Neural crest cell (in vitro differentiated cells): ENCODE measurements at places on chromosomes 4 and X. TPM values are rescaled to one million over a fixed set of nuclear protein-coding genes. Genes with fewer than 3 reads are reported as not detected.
A peak's percentile ranks its signal among the peaks of the same experiment; 100 is the strongest.

DNA sequence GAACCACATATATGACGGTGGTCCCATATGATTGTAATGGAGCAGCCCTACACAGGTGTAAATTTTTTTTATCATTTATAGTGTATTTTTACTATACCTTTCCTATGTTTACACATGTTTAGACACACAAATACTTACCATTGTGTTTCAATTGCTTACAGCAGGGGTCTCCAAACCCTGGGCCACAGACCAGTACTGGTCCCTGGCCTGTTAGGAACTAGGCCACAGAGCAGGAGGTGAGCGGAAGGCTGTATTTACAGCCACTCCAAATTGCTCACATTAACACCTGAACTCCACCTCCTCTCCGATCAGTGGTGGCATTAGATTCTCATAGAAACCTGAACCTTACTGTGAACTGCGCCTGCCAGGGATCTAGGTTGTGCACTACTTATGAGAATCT lies 201.8 kb upstream of the NDST4 start:
- H3K27ac ChIP-seq, result no peak overlapping the region
- H3K36me3 ChIP-seq, result no peaks in the 10 kb centered on the region
- H3K27me3 ChIP-seq, result no peaks in the 10 kb centered on the region
- H3K4me3 ChIP-seq, result no peak overlapping the region
- H3K4me1 ChIP-seq, result no peaks in the 10 kb centered on the region
- DNase-seq, result no peak

- no peak overlapping the region for H3K27ac ChIP-seq
- no peaks in the 10 kb centered on the region for H3K4me1 ChIP-seq
- H3K36me3 ChIP-seq, result no peaks in the 10 kb centered on the region
- DNase-seq, result no peak
Observed at GRCh38 chr4:111296466-111296865, 673.6 kb upstream of the PITX2 start.

DNA sequence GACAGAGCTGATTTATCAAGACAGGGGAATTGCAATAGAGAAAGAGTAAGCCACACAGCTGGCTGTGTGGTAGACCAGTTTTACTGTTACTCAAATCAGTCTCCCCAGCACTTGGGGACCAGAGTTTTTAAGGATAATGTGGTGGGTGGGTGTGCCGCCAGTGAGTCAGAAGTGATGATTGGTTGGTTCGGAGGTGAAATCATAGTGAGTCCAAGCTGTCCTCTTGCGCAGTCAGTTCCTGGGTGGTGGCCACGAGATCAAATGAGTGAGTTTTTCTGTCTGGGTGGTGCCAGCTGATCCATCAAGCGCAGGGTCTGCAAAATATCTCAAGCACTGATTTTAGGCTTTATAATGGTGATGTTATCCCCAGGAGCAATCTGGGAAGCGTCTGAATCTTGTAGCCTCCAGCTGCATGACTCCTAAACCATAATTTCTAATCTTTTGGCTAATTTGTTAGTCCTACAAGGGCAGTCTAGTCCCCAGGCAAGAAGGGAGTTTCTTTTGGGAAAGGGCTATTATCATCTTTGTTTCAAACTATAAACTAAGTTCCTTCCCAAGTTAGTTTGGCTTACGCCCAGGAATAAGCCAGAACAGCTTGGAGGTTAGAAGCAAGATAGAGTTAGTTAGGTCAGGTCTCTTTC lies 44.0 kb upstream of the PPP1R2C start:
- H3K4me3 ChIP-seq, result no peak overlapping the region
- no peak for DNase-seq
- H3K36me3 ChIP-seq, result peaks cover 9% of the 10 kb centered on the region
- H3K4me1 ChIP-seq, result no peaks in the 10 kb centered on the region
- no peaks in the 10 kb centered on the region for H3K27me3 ChIP-seq

- H3K27me3 ChIP-seq, result no peaks in the 10 kb centered on the region
- peaks cover 8% of the 10 kb centered on the region for H3K4me1 ChIP-seq
- no peak for DNase-seq
- H3K36me3 ChIP-seq, result no peaks in the 10 kb centered on the region
- no peak overlapping the region for H3K4me3 ChIP-seq
Observed at GRCh38 chr4:54566608-54567007, 91.1 kb upstream of the KIT start.

GRCh38 chr4:3660928-3661515 lies 105.2 kb upstream of the ADRA2C start:
- H3K36me3 ChIP-seq, result no peaks in the 10 kb centered on the region
- H3K4me1 ChIP-seq, result peaks cover 19% of the 10 kb centered on the region
- H3K4me3 ChIP-seq, result no peak overlapping the region
- H3K27ac ChIP-seq, result no peak overlapping the region
- H3K27me3 ChIP-seq, result peaks cover under 1% of the 10 kb centered on the region
- DNase-seq, result no peak

DNA sequence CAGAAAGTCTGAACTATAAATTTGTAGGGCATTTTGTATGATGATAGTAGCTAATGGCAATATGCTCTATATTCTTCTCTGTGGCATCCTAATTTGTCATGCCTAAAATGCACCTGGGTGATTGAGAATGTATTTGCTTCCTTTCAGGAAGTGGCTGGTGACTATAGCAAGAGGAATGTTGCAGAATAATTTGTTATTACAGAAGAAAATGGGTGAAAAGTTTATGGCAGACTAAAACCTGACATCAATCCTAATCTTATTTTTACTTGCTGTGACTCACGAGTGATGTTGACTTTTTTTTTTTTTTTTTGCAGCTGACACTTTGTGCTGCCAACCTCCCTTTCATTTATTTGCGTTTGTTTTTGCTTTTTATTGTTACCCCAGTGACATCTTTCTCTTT lies 141.1 kb downstream of the MSL3 start:
- H3K4me3 ChIP-seq, result no peak overlapping the region
- no peak overlapping the region for H3K27ac ChIP-seq
- no peaks in the 10 kb centered on the region for H3K27me3 ChIP-seq
- DNase-seq, result no peak
- H3K36me3 ChIP-seq, result no peaks in the 10 kb centered on the region
- H3K4me1 ChIP-seq, result no peaks in the 10 kb centered on the region

- no peak for DNase-seq
- H3K4me3 ChIP-seq, result no peak overlapping the region
- H3K27me3 ChIP-seq, result no peaks in the 10 kb centered on the region
- no peaks in the 10 kb centered on the region for H3K36me3 ChIP-seq
- no peak overlapping the region for H3K27ac ChIP-seq
Observed at GRCh38 chr4:147326591-147326990, 154.3 kb upstream of the EDNRA start.

DNA sequence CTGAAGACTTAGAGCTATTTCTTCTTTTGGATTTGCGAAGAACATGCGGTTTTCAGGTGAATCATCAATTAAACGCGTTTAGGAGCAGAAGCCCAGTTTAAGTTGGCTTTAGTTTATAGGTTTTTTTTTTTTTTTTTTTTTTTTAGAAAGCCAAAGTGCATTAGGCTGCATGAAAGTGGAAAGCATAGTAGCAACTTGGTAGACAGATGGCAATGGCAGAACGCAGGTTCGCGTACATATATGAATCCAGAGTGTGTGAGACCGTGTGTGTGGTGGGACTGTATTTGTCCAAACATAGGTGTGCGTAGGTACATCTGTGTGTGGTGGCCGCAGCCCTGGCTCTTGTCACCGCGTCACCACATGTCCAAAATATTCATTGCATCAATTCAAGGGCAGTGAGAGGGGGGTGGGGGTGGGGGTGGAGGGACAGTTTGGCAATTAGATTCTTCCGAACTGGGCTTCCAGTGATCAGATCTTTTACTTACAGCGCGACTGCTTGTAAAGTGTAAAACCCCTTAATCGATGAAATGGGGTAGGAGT lies 901 bp downstream of the JADE1 start:
- H3K27me3 ChIP-seq, result no peaks in the 10 kb centered on the region
- H3K4me3 ChIP-seq, result peak overlapping the region; percentile 92
- peak overlapping the region; percentile 93 for H3K27ac ChIP-seq
- no peaks in the 10 kb centered on the region for H3K36me3 ChIP-seq

DNA sequence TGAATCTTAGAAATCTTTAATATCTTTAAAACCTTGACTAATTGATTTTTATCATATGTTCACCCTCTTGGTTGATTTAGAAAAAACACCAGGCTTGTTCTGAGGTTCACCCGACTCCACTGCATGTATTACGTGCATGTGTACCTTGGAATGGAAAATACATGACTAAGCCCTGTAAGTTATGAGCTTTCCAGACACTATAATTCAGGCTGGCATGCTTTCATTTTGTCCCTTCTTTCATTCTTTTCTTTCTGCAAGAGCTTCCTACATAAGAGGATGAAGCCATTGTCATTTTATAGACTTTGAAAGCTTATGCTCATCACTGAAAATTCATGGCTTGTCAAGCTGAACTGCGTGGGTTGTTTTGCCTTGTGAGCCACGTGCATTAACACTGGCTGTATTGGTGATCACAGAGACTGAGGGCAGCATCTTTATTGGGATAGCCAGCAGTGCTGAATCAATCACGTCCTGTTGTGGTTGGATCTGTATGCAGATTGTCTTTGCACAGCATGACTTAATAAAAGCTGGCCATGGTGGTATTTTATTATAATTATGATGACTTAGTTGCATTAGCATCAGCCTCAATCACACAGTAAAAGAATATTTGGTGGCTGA lies 141.9 kb downstream of the SLIT2 start:
- no peaks in the 10 kb centered on the region for H3K4me1 ChIP-seq

DNA sequence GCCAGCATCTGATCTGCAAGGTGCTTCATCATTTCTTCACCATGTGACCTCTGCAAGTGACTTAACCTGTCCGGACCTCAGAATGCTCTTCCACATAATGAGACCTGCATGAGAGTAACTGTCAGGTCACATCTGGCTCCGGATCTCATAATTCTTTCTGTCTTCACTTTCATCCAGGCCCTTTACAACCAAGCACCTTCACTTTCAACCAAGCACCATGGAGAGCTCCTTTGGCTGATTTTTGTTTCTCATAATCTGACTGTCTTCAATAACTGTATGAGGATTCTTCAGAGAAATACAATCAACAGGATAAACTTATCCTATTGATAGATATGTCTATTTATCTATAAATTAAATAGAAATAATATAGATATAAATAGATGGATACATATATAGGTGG lies 148.1 kb downstream of the VCX3A start:
- H3K4me1 ChIP-seq, result peaks cover 21% of the 10 kb centered on the region
- no peaks in the 10 kb centered on the region for H3K36me3 ChIP-seq
- no peak overlapping the region for H3K4me3 ChIP-seq
- no peak overlapping the region for H3K27ac ChIP-seq
- H3K27me3 ChIP-seq, result no peaks in the 10 kb centered on the region

DNA sequence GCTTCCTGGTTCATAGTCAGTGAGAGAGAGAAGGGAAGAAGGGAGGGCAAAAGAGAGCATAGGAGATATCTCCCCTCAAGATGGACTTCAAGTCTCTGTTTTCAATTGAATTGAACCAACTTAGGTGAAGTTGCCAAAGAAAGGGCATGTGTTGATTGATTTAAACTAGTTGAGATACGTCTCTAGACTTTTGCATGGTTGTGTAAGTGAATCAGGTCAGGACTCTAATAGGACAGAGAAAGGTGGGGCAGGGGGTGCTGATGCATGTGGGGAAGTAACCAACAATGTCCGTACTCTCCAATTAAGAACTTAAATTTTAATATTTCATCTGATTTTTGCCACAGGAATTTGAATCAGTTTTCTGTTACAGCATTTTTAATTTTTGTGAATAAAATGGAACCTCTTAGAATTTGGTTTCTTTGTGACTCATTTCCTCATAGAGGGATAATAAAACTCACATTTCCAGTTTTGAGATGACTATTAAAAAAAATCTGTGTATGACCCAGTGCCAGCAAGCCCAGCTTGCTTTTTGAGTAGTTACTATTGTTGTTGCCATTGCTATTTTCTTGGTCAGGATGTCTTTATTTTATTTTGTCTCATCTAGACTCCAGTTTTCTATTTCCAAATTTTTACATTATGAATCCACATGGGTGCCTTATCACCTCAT lies 37.3 kb downstream of the SLIT2 start:
- H3K4me1 ChIP-seq, result peaks cover 4% of the 10 kb centered on the region
- DNase-seq, result no peak
- no peak overlapping the region for H3K4me3 ChIP-seq

DNA sequence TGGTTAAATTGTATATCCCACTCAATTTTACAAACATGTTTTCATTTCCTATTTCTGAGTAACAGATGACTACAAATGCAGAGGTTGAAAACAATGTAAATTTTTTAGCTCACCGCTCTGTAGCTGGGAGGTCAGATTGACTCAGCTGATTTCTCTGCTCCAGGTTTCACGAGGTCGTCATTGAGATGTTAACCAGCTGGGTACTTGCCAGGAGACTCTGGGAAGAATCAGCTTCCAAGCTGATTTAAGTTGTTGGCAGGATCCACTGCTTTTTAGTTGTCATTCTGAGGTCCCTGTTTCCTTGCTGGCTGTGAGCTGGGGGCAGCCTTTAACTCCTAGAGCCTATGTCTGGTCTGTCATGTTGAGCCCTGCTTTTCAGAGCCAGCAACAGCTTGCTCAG lies 864.3 kb upstream of the AGA start:
- H3K27ac ChIP-seq, result no peak overlapping the region
- DNase-seq, result no peak
- no peaks in the 10 kb centered on the region for H3K36me3 ChIP-seq
- no peak overlapping the region for H3K4me3 ChIP-seq
- H3K27me3 ChIP-seq, result no peaks in the 10 kb centered on the region

GRCh38 chrX:140034916-140035315 lies 69.6 kb upstream of the CXorf66 start:
- H3K36me3 ChIP-seq, result peaks cover 2% of the 10 kb centered on the region
- no peak for DNase-seq
- no peak overlapping the region for H3K27ac ChIP-seq
- H3K27me3 ChIP-seq, result peaks cover 11% of the 10 kb centered on the region
- H3K4me3 ChIP-seq, result no peak overlapping the region
- H3K4me1 ChIP-seq, result peaks cover 3% of the 10 kb centered on the region

DNA sequence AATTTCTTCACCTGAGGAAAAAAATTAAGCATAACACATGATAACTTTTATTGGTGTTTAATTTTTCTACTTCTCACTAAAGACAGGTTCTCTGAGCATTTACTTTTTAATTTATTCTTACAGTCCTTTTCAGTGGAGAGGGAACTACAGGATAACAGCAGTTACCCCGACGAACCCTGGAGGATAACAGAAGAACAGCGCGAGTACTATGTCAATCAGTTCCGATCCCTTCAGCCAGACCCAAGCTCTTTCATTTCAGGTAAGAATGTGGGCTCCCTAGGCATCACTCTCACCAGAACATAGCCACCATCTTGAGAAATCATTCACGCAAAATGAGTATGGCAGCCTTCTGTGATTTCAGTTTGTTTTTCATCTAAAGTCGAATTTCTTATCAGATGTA lies 100.8 kb downstream of the REPS2 start:
- no peak overlapping the region for H3K27ac ChIP-seq
- no peak overlapping the region for H3K4me3 ChIP-seq
- no peak for DNase-seq
- peaks cover 5% of the 10 kb centered on the region for H3K4me1 ChIP-seq

XAGE1A gene
- not detected in 2 replicates for total RNA-seq

CHIC1 gene
- 8.1 and 8.5 TPM in 2 replicates for total RNA-seq

F11 gene
- total RNA-seq, result not detected in 2 replicates

BEX5 gene
- 3.1 and 3.8 TPM in 2 replicates for total RNA-seq

ASMT gene
- total RNA-seq, result 0.44 TPM in 1 of 2 replicates, not detected in the other

MAGEB17 gene
- total RNA-seq, result 0.30 TPM in 1 of 2 replicates, not detected in the other

BRS3 gene
- total RNA-seq, result not detected in 2 replicates
